ENCODE measurements at places on chromosomes 2 and 18.

DNA sequence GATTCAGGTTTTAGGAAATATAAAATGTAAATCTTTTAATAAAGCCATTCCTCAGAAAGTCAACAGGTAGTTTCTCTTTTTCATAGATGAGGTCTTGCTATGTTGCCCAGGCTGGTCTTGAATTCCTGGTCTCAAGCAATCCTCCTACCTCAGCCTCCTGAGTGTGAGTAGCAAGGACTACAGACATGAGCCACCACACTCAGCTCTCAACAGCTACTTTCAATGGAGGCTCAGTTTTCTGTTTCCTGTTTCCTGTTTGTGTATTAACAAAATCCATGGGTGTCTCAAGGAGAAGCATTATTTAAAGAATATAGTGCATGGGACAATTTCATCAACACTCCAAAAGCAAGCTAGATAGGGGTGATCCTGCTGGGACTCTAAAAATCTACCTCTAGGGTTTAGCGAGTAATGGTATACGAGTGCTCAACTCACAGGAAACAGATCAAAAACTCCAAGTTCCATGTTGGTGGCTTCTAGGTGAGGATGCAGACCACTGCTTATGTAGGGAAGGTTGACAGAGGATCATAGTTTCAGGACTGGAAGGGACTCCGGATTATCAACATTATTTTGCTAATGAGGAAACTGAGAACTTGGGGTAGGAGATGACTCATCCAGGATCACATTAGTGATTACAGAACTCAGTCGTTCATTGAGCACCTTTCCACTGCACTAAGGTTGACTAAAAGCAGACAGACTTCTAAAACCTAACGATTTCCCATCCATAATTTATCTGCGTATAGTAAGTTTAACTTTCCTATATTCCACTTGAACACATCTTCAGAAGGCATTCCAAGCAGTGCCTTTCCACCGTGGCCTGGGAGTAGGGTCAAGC is 61.7 kb upstream of the WIPF1 start:
- DNase-seq, result no peak

DNA sequence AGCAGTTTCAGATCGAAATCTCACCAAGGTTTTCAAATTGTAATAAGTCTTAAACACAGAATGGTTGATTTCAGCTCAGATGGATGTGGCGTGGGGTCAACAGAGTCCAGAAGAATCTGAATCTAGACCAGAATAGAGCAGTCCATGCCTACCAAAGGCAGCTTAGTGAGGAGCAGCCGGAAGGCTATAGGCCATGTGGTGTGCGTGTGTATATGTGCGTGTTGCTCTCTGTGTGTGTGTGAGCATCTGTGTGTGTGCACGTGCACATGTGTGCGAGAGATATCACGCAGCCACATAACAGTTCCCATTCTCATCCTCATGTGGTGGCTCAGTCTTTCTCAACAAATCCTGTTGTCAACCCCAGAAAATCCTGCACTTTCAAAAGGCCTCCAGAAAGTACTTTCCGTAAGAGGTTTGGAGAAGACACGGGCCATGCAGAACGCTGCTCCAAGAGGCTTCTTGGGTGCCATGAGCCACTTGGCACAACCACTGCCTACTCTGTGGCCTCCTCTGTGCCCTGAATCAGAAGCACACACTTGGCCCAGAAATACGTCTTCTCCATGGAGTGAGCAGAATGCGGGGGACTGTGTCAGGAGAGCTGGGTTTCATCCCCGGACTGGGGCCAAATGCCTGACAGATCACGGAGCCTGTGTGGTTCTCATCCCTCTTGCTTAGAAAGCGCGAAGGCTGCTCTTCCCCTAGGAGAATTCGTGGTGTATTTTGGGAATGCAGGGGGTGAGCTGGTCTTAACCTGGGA is 67.3 kb downstream of the ACKR3 start:
- no peak for DNase-seq

DNA sequence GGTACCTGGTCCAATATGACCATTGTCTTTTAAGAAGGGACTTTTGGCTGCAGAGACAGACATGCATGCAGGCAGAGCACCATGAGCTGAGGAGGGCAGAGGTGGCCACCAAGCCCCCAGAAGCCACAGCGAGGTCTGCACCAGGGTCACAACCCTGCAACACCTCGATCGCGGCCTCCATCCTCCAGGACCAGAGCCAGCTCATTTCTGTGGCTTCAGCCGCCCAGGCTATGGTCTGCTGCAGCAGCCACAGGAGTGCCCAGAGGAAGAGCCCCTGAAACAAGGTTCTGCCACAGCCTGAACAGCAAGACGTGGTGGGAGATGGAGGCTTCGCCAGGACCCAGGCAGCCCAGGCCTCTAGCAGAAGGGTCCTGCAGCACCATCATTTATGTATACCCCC is 53.9 kb downstream of the ANKMY1 start:
- DNase-seq, result no peak

- no peak for DNase-seq
These were observed 61.8 kb downstream of the ACAA2 start for GRCh38 chr18:49751427-49752094.

DNA sequence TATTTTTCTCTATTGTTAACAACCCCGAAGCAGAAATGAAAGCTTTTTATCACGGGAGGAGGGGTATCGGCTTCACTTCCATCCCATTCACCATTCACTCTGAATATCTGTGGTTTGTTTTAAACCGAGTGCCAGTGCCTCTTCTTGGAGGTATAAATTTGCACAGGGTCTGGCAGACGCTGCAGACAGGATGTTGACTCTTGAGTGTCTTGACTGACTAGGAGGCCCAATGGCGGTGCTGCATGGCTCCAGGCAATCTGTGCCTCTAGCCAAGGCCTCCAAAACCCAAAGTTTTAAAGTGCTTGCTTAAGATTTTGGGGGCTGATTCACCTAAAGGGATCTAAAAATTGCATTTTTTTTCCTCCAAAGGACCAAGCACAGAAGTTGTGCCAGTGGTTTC is 183.8 kb downstream of the LTBP1 start:
- no peak for DNase-seq

Data from esophagus squamous epithelium (tissue), 5 donors.